ENCODE measurements at places on chromosomes 2 and 18.
A peak's percentile ranks its signal among the peaks of the same experiment; 100 is the strongest.

- no peak for DNase-seq
Observed at GRCh38 chr2:206062724-206063123, 23.2 kb downstream of the INO80D start.

GRCh38 chr2:163345795-163346573 is 389.8 kb downstream of the FIGN start:
- peak; percentile 86 for DNase-seq

GRCh38 chr2:164644036-164644700 is 22.9 kb upstream of the GRB14 start:
- DNase-seq: no peak

DNA sequence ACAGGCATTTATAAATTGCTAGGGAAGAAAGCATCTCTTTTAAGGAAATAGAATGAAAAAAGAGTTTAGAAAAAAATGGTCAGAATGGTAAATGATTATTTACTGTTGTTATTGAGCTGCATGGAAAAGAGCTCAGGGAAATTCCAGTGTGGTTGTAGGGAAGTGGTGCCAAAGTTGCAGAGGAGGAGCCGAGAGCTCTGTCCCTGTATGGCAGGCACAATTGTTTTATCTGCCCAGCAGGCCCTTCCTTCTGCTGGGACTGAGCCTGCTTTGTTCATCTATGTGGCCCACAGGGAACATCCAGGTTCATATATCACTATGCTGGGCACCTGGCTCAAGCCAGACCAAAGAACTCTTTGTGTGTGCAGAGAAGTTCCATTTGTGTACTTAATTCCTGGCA is 80.8 kb upstream of the AGAP1 start:
- no peak for DNase-seq

GRCh38 chr2:201151127-201151981 is 31.6 kb upstream of the CASP10 start:
- no peak for DNase-seq

GRCh38 chr2:237627441-237628246 is at the start of gene LRRFIP1:
Gene LRRFIP1, plus strand, starts transcription at chr2:237627587. Its CDS starts 58 bp downstream, at chr2:237627645.
- no peak for DNase-seq

Data from hippocampal formation (tissue), 2 donors.